ENCODE measurements at places on chromosomes 6 and 20.
A peak's percentile ranks its signal among the peaks of the same experiment; 100 is the strongest.

DNA sequence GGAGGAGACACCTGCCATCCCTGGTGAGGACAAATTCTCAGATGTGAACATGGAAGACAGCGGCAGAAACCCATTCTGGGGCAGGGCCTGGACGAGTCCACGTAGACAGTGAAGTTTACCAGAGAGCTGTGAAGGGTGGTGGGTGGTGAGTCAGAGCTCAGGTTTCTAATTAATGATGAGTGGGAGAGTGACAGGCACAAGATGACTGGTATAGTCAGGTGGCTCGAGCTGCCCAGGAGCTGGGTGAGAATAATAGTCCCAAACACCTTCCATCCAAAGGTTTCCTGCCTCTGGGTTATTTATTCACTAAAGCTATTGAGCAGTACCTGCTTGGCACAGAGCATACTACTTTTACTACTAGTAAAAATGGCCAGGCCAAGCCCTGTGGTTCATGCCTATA, 6.0 kb downstream of the TLDC2 start:
- DNase-seq: no peak

GRCh38 chr20:50731055-50731929, at the start of gene PARD6B:
PARD6B (plus strand) TSS chr20:50731580; CDS start chr20:50731787, 207 bp downstream.
- peak; percentile 99 for DNase-seq

- DNase-seq: no peak
Measured at GRCh38 chr6:98576791-98577190, 257.6 kb upstream of the POU3F2 start.

DNA sequence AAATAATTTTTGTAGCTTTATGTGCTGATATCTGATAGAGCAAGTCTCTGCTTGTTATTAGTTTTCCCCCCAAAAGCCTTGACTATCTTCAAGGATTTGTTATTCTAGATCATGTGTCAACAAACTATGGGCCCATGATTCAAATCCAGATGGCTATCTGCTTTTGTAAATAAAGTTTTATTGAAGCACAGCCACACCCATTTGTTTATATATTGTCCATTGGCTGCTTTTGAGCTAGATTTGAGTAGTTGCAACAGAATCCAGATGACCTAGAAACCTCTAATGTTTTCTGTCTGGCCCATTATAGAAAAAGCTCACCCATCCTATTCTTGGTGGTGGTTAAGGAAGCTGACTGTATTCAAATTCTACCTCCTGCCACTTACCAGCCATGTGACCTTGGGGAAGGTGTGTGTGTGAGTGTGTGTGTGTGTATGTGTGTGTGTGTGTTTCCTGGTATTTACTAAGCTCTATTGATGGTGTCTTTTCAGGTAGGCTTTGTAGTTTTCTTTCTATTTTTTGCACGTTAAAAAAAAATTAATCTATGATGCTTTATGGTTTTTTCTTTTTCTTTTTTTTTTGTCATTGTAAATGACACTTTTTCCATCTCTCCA, 1.3 kb upstream of the GTSF1L start:
- DNase-seq: peak; percentile 77

- no peak for DNase-seq
Measured at GRCh38 chr6:56231827-56232226, 15.6 kb downstream of the COL21A1 start.

DNA sequence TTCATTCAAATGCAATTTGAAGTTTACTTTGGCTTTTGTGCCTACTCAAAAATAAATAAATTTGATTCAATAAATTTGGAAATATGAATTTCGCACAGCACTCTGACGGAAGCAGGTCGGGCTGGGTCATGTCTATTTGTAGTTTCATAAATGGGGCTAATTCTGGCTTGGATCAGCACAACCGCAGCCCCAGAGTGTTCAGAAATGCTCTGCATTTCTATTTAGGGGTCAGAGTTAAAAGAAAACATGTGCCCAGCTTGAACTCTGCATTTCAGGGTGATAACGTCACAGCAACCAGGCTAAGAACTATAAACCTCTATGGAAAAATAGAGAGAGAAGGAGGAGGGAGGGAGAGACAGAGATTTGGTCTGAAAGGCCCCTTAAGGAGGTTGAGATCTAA, 480.9 kb upstream of the NOX3 start:
- DNase-seq: no peak

GRCh38 chr6:35317483-35318195, 20.0 kb downstream of the DEF6 start:
- DNase-seq: no peak

GRCh38 chr6:30490026-30490876, 942 bp downstream of the HLA-E start:
- no peak for DNase-seq

All from NCI-H526 treated with DMSO at 0.1 percent for 48 hours (cell line).